ENCODE measurements at places on chromosomes 7 and 10.
A peak's percentile ranks its signal among the peaks of the same experiment; 100 is the strongest.

GRCh38 chr7:108419961-108420908, 36.0 kb downstream of the NRCAM start:
- no peaks in the 10 kb centered on the region for H3K36me3 ChIP-seq
- no peak overlapping the region for H3K4me3 ChIP-seq
- no peaks in the 10 kb centered on the region for H3K4me1 ChIP-seq
- no peak overlapping the region for H3K27ac ChIP-seq

GRCh38 chr10:51878695-51879094, 179.3 kb upstream of the CSTF2T start:
- no peak overlapping the region for H3K4me3 ChIP-seq
- H3K4me1 ChIP-seq = no peaks in the 10 kb centered on the region
- H3K27me3 ChIP-seq = no peaks in the 10 kb centered on the region
- H3K36me3 ChIP-seq = no peaks in the 10 kb centered on the region

- H3K4me1 ChIP-seq = peaks cover 13% of the 10 kb centered on the region
- peak overlapping the region; percentile 87 for H3K27ac ChIP-seq
- H3K36me3 ChIP-seq = no peaks in the 10 kb centered on the region
- H3K4me3 ChIP-seq = no peak overlapping the region
- no peaks in the 10 kb centered on the region for H3K27me3 ChIP-seq
Measured at GRCh38 chr7:100825215-100825671, 2.1 kb downstream of the EPHB4 start.

- DNase-seq = no peak
- no peaks in the 10 kb centered on the region for H3K36me3 ChIP-seq
- H3K4me3 ChIP-seq = no peak overlapping the region
Measured at GRCh38 chr7:100038326-100038725, 11.2 kb upstream of the ZSCAN21 start.

DNA sequence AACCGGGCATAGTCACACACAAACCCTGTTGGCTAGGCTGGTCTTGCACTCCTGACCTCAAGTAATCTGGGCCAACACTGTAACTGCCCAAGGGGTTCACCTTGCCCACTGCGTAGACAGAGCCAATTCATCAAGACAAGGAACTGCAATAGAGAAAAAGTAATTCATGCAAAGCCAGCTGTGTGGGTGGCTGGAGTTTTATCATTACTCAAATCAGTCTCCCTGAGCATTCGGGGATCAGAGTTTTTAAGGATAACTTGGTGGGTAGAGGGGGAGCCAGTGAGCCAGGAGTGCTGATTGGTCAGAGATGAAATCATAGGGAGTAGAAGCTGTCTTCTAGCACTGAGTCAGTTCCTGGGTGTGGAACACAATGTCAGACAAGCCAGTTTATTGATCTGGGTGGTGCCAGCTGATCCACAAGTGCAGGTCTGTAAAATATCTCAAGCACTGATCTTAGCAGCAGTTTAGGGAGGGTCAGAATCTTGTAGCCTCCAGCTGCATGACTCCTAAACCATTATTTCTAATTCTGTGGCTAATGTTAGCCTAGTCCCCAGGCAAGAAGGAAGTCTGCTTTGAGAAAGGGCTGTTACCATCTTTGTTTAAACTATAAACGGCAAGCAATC, 15.6 kb upstream of the FXYD4 start:
- H3K27me3 ChIP-seq = no peaks in the 10 kb centered on the region
- H3K4me1 ChIP-seq = no peaks in the 10 kb centered on the region
- no peaks in the 10 kb centered on the region for H3K36me3 ChIP-seq
- H3K27ac ChIP-seq = peak overlapping the region; percentile 82
- no peak for DNase-seq

DNA sequence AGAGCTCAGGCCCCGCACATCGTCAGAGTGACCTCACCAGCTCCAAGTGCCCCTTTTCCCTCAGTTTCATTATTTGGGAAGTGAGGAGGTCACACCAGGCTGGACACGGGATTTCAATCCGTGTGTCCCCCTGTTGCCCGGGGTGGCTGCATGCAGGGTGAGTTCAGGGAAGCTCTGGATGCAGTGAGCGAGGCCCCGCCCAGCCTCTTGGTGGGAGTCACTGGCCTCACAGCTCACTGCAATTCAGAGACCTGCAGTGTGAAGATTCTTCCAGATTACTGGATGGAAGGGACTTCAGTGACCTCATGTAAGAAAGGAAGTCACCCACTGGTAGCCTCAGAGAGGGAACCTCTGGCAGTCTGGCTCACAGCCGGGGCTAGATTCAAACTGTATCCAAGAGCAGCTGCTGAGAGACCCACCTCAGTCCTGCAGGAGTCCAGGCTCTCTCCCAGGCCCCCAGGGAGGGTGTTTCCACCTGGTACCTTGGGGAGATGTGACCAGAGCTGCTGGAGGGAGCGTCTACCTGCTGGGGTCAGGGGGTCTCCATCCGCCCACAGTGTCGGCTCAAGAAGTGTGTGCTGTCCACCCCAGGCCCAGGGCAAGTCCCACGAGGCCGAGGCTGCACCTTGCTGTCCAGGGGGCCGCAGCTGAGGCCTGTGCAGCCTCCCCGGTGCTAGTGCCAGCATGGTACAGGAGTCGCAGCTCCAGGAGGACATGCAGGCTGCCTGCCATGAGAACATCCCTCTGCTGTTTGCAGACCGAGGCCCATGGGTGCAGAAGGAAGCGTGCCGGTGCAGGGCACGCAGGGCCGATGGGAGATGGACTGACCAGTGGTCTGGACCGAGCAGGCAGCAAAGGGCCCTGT, 54.4 kb downstream of the MGMT start:
- no peak for DNase-seq

DNA sequence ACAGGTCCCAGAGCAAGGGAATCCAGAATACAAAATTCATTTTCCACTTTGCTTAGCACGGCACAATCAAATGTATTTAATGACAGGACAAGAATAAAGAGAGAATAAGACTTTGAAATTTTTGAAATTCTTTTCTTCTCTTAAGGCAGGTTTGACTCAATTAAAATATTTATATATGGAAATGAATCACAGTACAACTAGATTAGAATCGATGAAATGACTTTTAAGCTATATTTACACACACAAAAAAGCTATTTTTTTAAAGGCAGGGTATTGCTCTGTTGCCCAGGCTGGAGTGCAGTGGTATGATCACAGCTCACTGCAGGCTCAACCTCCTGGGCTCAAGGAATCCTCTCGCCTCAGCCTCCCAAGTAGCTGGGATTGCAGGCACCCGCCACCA, 265.4 kb upstream of the SLC26A5 start:
- H3K4me3 ChIP-seq = no peak overlapping the region
- H3K36me3 ChIP-seq = no peaks in the 10 kb centered on the region
- no peak for DNase-seq
- H3K4me1 ChIP-seq = no peaks in the 10 kb centered on the region
- no peak overlapping the region for H3K27ac ChIP-seq

DNA sequence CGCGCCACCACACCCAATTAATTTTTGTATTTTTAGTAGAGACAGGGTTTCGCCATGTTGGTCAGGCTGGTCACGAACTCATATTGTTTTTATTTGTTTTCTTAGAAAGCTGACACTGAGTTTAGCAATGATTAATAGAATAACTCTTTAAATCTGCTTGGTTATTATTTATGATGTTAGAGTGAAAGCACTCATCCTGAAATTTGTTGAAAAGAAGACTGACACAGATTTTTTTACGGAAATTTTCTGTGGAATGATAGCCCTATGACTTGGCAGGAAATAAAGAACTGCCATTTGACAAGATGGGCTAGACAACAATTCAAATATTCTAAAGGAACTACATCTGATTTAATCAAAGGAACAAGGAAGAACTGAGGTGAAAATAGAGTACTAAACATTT, 4.3 kb upstream of the GSAP start:
- no peak overlapping the region for H3K27ac ChIP-seq
- no peaks in the 10 kb centered on the region for H3K27me3 ChIP-seq
- no peak for DNase-seq

DNA sequence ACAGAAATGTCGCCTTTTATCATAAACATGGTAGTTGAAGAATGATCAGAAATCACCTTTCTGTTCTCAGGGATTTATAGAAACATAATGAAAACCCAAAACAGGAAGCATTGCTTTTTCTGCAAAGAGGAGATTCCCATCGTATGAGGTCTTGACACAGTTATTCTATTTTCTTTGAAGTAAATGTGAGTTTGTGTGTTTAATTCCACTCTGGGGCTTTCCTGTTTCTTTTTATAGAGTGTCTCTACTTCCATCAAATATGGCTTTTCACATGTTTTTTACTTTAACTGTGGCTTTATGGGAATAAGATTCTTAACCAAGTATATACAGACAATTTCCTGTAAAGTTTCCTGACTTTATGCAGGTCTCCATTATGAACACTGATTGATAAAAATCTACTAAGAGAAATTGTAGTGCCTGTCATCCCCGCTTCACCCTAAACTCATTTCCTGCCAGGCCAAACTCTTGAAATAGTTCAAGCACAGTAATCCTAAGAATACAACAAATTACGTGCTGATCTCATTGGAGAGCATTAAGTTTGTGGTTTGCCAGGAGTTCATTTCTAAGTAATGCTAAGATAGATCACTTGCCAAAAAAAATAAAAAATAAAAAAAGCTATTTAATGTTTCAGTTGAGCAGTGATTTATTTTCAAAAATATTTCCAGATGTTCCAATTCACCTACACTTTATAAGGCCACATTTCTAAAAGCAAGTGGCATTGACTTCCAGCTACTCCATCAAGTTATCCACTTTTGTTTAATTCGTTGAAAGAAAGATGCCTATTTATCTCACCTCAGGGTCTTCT, 52.2 kb upstream of the SEC61G start:
- H3K27me3 ChIP-seq = no peaks in the 10 kb centered on the region
- H3K27ac ChIP-seq = no peak overlapping the region
- H3K4me3 ChIP-seq = no peak overlapping the region
- H3K4me1 ChIP-seq = no peaks in the 10 kb centered on the region

GRCh38 chr7:121390617-121391016, 5.5 kb downstream of the FAM3C start:
- H3K27ac ChIP-seq = no peak overlapping the region
- H3K36me3 ChIP-seq = peaks cover 6% of the 10 kb centered on the region
- DNase-seq = no peak
- H3K27me3 ChIP-seq = no peaks in the 10 kb centered on the region
- no peak overlapping the region for H3K4me3 ChIP-seq

GRCh38 chr7:116034411-116034810, 3.8 kb upstream of the TFEC start:
- H3K4me1 ChIP-seq = no peaks in the 10 kb centered on the region
- no peak overlapping the region for H3K4me3 ChIP-seq
- H3K36me3 ChIP-seq = no peaks in the 10 kb centered on the region
- no peaks in the 10 kb centered on the region for H3K27me3 ChIP-seq
